ENCODE measurements at places on chromosomes 4 and X. TPM values are rescaled to one million over a fixed set of nuclear protein-coding genes. Genes with fewer than 3 reads are reported as not detected.

GRCh38 chr4:155039162-155039561, 169.3 kb upstream of the NPY2R start:
- no peak for DNase-seq

DNA sequence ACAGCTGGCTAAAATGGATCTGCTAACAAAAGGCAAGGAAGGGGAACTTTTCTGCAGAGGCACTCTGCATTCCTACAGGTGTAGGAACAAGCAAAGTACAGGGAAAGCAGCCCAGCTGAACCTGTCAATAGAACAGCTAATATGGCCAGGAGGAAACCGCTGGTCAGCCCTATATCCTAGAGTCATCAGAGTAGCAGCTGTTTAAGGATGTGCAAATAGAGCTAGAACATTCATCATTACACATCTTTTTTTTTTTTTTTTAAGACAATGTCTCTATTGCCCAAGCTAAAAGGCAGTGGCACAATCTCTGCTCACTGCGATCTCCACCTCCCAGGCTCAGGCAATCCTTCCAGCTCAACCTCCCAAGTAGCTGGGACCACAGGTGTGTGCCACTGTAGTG, 163.0 kb downstream of the BTC start:
- DNase-seq, result peak; percentile 94

The NR0B1 gene
- not detected for total RNA-seq

The FOXR2 gene
- total RNA-seq, result not detected

The PCDH18 gene
- total RNA-seq, result 16.6 TPM

The FRG2 gene
- not detected for total RNA-seq

DNA sequence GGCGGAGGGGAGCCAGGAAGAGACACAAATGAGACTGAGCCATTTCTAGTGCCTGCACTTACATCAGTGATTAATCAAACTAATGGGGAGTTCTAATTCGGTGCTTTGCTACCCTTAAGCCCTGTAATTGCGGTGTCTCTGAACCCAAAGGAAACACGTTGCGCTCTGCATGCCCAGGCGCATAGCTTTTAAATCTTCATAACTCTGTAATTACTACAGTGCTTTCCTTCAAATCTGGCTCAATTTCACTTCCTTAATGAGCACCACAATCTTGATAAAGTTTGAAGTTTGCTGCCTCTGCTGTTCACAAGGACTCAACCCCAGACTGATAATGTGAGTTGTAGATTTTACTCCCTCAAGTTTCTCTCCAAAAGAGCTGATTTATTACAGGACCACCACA, 5.7 kb upstream of the NHS start:
- no peak for DNase-seq

DNA sequence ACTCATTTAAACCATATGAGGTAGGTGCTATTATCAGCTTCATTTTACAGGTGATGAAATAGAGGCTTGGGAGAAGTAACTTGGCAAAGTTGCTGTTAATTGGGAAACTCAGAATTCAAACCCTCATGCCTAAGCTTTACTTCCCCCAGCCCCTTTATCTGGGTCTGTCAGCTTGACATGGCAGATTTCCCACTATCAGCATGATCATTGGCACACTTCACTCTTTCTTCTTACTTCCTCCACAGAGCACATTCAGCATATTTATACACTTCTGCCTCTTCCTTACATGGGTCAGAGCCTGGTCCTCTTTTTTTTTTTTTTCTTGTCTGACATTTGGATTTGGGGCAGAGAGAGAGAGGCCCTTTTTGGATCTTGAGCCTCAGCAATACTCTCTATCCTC, 56.5 kb upstream of the ARX start:
- no peak for DNase-seq

- DNase-seq, result no peak
Measured at GRCh38 chrX:2784026-2784425, 32.2 kb downstream of the XG start.

- no peak for DNase-seq
Measured at GRCh38 chr4:186079694-186080093, 10.7 kb downstream of the TLR3 start.

DNA sequence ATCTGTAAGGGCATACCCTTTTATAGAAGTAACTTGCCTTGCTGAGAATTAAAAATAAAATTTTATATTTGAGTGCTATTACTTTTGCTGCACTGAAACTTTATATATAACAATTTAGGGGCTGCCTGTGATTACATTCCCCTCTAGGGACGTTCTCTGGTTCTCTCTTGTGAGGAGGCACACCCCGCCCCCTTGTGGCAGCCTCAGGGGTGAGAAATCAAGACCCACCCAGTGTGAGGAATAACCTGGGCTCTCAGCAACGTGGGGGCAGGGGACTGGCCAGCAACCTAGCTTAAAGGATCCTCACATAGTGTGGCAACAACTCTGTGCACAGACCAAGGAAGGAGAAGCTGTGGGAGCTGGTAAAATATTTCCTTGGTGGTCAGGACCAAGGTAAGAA, 43.7 kb downstream of the MAGEA9 start:
- peak; percentile 3 for DNase-seq

DNA sequence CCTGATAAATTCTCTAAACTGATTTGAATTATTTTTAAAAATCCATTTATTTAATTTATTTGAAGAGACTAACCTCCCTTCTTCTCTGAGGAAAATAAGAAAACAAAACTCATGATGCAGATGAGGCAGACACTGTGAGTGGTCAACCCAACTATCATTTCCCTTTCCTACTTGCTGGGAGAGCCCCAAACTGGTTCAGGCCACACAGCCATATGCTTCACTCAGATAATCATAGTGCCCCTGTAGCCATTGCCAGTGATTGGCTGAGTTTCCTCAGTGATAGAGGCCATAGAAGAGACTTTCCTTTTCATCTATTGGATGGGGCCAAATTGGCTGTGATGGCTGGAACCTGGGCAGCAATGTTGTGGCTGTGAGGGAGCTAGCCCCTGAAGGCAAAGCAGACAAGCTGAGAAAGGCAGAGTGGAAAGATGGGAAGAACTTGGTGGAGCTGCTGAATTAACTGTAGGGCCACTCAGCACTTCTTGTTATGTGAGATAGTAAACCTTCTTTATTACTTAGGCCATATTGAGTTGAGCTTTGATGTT, 49.8 kb downstream of the RAB33B start:
- no peak for DNase-seq

DNA sequence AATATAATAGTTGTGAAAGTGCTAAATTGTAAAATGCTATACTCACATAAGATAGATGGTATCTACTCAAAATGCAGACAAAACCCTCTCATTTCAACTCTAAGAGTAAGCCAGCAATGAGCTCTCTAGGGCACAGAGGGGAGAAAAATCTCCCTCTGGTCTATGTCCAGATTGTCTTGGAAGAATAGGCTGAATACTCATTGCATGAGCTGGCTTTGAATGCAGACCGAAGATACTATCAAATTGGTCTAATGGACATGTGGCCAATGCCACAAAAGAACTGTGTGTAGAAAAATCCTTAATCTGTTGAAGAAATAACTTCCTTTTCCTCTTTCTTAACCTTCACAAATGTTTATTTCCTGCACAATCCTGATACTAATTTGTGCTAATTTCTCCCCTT, 3.5 kb downstream of the ZXDA start:
- DNase-seq, result peak; percentile 62

DNA sequence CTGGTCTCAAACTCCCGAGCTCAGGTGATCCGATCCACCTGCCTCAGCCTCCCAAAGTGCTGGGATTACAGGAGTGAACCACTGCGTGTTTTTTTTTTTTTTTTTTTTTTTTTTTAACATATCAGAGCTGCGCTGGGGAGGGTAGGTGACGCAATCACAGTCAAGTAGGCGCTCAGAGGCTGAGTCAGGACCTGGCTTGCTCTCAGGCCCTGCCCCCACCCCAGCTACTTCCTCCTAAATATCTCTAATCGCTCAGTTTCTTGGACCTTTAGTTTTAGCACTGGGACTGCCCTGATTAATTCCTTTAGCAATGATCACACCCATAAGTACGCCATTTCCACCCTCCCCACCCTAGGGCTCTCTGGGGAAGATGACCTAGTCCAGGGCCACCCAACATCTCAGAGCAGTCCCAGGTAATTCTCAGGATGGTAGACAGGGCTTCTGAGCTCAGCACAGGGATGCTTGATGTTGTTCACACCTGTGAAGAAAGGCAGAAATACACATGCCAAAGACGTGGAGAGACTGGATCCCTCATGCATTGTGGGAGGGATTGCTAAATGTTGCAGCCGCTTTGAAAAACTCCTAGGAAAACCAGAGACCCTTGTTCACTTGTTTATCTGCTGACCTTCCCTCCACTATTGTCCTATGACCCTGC, 50.2 kb downstream of the DDX3X start:
- DNase-seq, result peak; percentile 58

- DNase-seq, result no peak
Measured at GRCh38 chr4:119233750-119234149, 21.2 kb downstream of the USP53 start.

DNA sequence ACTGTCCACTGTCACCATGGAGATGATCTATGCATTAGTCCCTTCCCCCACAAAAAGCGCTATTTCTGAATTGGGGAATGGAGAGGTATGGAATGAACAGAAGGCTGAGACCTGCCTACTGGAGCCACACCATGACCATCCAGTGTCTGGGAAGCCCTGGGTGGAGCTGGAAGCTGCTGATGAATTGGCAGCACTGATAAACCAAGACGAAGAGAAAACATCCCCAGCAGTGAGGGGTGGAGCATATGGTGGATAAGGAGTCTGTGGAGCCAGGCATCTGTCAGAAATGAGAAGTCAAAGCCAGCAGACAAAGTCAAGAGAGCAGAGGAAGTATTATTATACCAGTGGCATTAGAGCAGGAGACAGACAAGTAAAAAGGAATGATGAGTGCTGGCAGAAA, 13.2 kb downstream of the CC2D2A start:
- DNase-seq, result no peak

The ASB5 gene
- total RNA-seq, result 619 TPM

DNA sequence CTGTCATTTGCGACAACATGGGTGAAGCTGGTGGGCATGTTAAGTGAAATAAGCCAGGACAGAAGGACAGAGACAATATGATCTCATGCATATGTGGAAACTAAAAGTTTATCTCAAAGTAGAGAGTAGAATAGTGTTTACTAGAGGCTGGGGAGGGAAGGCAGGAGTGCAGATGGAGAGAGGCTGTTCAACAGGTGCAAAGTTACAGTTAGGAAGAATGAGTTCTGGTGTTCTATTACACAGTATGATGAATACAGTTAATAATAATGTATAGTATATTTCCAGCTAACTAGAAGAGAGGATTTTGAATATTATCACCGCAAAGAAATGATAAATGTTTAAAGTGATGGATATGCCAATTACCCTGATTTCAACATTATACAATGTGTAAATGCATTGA, 69.8 kb downstream of the FBXL5 start:
- DNase-seq, result peak; percentile 19

DNA sequence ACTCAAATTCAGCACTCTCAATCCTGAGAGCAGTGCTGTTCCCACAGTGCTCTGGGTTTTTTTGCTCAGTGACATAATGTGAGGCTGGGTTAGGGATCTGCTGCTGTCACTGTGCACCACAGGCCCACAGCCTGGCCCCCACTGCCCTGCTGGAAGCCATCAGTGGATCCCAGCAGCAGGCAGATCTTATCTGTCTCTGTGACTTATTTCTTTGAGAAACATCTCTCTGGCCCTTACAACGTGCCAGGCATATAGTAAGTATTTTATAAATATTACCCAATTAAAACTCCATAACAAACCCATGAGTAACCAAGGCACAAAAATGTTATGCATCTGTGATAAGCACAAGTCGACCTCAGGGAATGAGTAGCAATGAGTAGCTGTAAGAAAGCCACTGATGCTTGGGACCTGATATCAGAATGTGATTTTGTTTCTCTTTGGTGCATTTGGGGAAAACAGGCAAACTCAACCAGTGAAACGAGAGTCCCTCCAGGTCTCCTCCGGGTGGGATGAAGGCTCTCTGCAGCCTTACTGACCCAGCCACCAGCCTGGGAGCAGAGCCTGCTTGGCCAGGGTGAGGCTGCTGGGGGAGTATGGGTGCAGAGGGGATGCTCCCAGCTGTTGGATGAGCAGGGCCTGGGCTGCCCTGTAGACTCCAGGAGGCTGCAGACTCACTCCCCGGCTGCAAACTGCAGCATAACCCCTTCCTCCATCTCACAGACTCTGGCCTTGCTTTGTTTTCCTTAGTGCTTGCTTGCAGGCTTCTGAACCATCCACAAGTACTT, 172.7 kb upstream of the LNX1 start:
- DNase-seq, result peak; percentile 75

DNA sequence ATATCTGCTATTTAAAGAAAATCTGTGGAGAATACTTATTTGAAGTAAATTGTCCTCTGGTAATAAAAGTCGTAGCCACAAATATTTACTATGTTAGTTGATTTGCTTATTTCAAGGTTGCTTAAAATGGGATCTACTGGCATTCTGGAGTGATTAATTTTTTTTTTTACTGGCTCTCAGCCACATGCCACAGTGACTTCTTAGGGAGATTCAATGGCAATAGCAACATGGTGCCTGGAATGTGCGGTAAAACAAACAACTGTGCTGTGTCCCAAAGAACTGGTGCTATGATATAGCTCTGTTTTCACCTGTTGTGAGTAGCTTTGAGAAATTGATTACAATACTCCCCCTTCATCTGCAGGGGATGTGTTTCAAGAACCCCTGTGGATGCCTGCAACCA, 324.3 kb downstream of the GPAT3 start:
- DNase-seq, result no peak

DNA sequence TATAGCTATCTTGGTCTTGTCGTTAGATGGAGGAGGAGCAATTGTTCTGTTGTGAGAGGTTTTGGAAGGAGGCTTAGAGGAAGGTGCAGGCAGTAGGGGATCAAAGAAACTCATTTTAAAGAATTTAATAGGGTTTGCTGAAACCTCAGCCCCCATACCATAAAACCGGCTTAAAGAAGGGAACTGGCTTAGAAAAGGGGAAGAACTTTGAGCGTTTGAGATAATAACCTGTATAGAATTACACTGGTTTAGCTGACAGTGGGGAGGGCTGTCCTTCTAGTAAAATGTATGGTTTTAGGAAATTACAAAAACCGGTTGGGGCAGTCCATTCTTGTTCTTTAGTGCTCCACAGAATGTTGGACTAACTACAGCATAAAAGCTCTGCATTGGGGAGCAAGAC, 128.1 kb downstream of the KDM6A start:
- DNase-seq, result no peak

The RIBC1 gene
- 0.40 TPM for total RNA-seq

The XG gene
- total RNA-seq, result 0.06 TPM

The ADGRG2 gene
- total RNA-seq, result 0.11 TPM

GRCh38 chr4:166014411-166014810, 141.4 kb downstream of the TLL1 start:
- DNase-seq, result no peak

The DCAF8L1 gene
- total RNA-seq, result not detected
